Activated T-helper 1 cell treated with anti-CD3 and anti-CD28 coated beads, Interleukin-2, amount 50 U/mL, for 16 hours (primary cell): ENCODE measurements at places on chromosomes 11 and 22.

DNA sequence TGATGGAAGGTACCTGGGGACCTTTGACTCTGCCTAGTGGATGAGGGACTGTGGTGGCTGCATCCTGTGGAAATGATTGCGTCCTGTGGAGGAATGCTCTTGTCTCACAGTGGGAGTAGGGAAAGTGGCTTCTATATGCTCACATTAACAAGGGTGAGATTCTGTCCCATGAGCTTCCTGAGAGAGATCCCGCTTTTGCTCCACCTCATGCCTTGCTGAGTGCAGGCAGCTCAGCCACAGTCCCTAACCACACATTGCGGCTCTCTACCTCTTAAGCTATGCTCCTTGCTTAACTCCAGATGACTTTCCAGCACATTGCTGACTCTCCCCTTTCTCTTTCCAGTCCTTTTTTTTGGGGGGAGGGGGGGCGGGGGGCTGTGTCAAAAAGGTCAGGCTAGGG lies 45.0 kb downstream of the TEAD1 start:
- DNase-seq, result no peak

DNA sequence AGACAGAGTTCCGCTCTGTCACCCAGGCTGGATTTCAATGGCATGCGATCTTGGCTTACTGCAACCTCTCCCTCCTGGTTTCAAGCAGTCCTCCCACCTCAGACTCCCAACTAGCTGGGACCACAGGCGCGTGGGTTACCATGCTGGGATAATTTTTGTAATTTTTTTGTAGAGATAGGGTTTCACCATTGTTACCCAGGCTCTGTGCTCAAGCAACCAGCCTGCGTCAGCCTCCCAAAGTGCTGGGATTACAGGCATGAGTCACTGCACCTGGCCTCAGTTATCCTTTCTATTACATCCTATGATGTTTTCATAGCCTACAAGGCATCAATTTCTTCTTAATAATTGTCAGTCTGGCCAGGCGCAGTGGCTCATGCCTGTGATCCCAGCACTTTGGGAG lies 36.5 kb downstream of the LRRC74B start:
- no peak for DNase-seq

GRCh38 chr11:60938500-60938899 lies 13.5 kb downstream of the SLC15A3 start:
- no peak for DNase-seq

- no peak for DNase-seq
These were observed 335.6 kb upstream of the MTNR1B start for GRCh38 chr11:92633820-92634219.

DNA sequence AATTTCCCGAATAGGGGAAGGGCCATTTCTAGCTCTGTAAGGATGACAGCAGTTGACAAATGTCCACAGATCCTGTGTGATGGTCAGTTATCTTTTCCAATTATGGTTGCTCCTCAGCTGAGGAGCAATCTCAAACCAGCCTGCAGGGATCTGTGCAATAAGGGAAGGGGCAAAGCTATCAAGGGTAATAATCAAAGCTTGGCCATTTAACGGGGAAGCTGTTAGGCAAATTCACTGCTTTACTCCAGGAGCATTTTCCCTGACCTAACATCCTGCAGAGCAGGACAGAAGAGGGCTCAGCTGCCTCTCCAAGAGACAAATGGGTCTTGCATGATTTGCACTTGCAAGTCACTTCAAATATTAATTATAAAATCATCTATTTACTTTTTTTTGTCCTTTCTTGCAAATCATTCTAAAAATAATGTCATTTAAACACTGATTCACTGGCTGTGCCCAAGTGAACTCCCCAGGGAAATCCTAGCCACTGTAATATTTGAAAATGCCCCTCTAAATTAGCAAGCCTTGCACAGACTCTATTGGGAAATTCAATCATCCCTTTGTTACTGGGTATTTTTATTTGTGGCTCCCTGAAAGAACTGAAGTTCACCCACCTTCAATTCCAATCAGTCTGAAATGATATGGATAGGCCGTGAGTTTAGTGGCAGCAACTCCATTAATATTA lies 1256.7 kb downstream of the LRRC4C start:
- no peak for DNase-seq

DNA sequence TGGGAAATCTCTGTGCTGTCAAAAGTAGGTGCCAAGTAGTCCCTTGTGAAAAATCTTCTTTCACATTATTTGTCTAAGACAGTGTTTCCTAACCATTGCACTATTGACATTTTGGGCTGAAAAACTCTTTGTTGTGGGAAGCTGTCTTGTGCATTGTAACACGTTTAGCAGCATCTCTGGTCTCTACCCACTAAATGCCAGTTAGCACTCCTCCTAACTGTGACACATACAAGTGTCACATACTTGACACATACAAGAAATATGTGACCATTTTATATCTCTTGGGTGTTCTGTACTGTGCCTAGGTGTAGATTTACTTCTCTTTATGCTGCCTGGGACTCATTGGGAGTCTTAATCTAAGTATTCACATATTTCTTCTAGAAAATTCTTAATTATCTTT lies 57.8 kb downstream of the NXPE1 start:
- no peak for DNase-seq

- no peak for DNase-seq
These were observed 61.0 kb downstream of the ISX start for GRCh38 chr22:35126993-35127392.

- no peak for DNase-seq
These were observed 138.7 kb downstream of the TRIM44 start for GRCh38 chr11:35800970-35801953.

DNA sequence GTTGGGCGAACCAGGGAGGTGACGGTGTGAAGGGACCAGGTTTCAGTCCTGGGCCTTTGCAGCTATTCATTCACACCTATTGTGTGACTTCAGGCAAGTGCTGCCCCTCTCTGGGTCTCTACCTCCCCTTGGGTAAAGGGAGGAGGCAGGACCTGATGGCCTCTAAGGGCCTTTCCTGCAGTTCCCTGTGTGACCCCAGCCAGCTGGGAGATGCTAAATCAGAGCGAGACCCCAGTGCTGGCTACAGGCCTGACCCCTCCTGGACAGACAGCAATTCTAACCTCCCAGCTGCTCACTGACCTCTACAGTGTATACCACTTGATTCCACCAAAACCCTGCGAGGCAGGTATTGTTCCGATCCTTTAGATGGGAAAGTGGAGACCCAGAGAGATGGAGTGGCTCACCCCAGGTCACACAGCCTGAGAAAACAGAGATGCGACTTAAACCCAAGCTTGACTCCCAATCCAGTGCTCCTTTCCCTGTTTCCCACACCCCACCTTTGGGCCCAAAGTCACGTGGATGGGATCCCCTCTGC lies 6.2 kb downstream of the MAFF start:
- no peak for DNase-seq

DNA sequence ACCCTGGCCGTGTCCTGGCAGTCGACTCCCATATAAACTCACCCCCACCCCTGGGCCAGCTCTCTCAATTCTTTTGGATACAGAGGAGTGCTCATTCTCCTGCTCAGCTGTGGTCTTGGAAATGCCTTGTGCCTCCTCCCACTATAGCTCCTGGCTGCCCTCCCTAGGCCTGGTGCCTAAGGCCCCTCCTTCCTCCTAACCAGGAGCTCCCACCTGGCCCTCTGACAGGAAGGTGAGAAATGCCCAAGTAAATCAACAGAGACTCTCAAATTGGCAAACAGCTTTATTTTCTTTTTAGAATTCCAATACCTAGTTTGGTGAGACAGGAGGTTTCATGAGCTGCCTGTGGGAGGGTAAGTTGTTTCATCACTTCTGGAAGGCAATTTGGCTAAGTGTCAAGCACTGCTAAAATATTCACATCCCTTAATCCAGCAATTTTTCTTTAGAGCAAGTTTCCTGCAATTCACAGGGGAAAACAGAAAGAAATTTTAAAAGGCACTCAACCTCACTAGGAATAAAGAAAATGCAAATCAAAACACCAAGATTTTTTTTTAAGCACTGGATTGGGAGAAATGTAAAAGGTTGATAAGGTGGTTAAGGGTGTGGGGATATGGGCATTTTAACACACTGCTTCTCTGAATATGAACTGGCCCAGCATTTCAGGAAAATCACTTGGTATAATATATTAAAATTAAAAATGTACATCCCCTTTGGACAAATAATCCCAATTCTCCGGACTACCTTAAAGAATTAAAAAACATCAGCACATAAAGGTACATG lies 209.7 kb upstream of the ARHGAP20 start:
- no peak for DNase-seq

GRCh38 chr11:36464720-36465119 lies 45.4 kb downstream of the TRAF6 start:
- DNase-seq, result no peak

GRCh38 chr11:3162410-3163240 lies 2.5 kb downstream of the OSBPL5 start:
- no peak for DNase-seq

DNA sequence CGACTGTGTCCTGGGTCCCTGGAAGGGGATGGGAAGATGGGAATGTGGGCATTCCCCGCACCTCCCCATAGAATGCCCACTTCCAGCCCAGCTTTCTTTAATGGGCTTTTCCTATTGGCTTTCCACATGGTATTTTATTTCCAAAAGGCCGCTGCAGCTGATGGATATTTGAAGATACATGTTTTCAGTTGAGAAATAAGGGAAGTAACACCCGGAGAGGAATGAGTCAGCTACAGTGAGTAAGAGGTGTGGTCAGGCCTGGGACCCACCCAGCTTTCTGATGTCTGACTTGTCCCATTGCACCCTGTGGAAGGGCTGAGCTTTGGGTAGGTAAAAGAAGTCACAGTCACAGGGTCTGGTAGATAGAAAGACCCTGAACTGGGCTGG lies 476.9 kb downstream of the MIAT start:
- no peak for DNase-seq

- DNase-seq, result no peak
These were observed 57.3 kb downstream of the OTOG start for GRCh38 chr11:17604201-17604914.

DNA sequence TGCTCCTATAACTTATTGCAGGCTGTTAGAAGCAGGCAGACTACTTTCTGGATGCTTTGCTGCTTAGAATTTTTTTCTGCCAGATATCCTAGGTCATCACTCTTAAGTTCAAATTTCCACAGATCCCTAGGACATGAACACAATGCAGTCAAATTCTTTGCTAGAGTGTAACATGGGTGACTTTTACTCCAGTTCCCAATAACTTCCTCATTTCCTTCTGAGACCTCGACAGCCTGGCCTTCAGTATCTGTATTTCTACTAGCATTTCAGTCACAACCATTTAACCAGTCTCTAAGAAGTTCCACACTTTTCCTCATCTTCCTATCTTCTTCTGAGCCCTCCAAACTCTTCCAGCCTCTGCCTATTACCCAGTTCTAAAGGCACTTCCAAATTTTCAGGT lies 60.4 kb upstream of the ZBED5 start:
- DNase-seq, result no peak

GRCh38 chr22:32745251-32745995 lies 56.1 kb upstream of the TIMP3 start:
- DNase-seq, result no peak

GRCh38 chr11:7451952-7452494 lies 33.3 kb upstream of the OLFML1 start:
- DNase-seq, result no peak

- no peak for DNase-seq
These were observed 56.8 kb downstream of the C22orf31 start for GRCh38 chr22:29004647-29005371.

DNA sequence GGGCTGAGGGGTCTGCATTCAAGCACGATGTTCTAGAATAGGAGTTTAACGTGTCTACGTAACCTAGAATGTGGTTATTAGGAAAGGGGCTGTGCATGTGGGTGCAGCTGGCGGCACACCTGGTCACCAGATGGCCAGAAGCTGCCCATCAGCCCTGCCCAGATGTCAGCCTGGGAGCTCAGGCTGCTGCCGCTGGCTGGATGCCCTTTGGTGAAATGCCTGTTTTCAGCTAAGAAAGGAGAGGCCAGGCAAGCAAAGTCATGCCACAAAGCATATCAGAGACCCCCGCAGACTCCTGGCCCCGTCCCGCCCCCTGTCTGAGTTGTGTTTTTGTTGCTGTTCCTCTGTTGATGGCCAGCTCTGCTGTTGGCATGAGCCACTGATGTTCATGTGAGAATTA lies 11.3 kb upstream of the ADORA2A start:
- DNase-seq, result no peak

DNA sequence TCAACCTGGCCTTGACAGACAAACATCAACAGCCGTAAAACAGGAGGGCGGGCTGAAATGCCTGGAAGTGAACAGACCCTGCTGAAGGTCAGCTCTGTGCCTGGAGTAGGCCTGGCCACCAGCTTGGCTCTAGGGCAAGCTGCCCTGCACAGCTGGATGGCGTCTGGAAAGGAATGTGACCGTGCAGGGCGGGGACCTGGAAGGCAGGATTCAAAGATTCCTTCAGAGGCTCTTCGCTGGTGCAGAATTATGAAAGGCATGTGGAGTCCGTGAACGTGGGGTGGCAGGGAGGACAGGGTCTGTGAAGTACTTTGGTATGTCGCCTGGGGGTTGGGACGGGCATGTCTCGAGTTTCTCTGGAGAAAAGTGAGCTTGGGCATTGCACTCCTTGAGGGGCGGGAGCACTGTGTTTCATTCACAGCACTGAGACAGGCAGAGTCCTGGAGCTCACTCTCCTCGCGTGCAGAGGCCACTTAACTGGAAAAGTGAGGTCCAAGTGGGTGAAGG lies 1.5 kb downstream of the EHD1 start:
- DNase-seq, result no peak

GRCh38 chr11:3036419-3036818 lies 20.8 kb downstream of the CARS1 start:
- DNase-seq, result no peak

- DNase-seq, result no peak
These were observed 7.6 kb downstream of the PSMD13 start for GRCh38 chr11:244376-244775.

GRCh38 chr11:16759857-16760508 lies 21.5 kb downstream of the C11orf58 start:
- DNase-seq, result no peak

- DNase-seq, result no peak
These were observed 15.7 kb downstream of the ZNF214 start for GRCh38 chr11:7004482-7004881.

DNA sequence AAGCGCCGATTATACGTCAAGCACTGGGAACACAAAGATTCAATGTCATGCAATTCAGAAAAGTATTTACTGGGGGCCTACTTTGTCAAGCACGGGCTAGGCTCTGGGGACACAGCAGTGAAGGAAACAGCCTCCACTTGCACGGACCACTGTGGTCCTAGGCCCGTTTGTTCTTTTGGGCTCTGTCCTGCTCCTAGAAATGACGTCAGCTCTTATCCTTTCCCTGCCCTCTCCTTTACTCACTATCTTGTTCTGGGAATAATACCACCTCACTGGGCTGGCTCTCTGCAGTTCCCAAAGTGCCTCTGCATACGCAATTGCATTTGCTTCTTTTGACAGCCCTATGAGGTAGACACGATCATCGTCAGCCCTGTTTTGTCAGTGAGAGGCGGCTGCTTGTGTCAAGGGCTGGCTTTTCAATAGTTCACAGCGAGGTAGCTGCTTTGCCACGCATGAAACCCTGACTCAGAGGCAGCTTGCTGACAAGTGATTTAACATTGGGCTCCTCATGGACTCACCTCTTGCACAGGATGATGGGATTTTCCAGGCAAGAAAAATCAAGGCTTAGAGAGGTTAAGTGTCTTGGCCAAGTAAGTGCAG lies 22.9 kb upstream of the IGSF22 start:
- no peak for DNase-seq
